Activated CD4-positive, alpha-beta memory T cell treated with anti-CD3 and anti-CD28 coated beads, Interleukin-2, amount 10 ng/mL, durations not matched to agents 7 days and 5 days (primary cell): ENCODE measurements at places on chromosomes 13 and 19. TPM values are rescaled to one million over a fixed set of nuclear protein-coding genes. Genes with fewer than 3 reads are reported as not detected.

EDNRB gene
- not detected for total RNA-seq

FREM2 gene
- total RNA-seq: not detected

- DNase-seq: no peak
Observed at GRCh38 chr13:35549481-35549880, 73.0 kb upstream of the MAB21L1 start.

- no peak for DNase-seq
Observed at GRCh38 chr13:101545521-101545920, 93.0 kb downstream of the ITGBL1 start.

DNA sequence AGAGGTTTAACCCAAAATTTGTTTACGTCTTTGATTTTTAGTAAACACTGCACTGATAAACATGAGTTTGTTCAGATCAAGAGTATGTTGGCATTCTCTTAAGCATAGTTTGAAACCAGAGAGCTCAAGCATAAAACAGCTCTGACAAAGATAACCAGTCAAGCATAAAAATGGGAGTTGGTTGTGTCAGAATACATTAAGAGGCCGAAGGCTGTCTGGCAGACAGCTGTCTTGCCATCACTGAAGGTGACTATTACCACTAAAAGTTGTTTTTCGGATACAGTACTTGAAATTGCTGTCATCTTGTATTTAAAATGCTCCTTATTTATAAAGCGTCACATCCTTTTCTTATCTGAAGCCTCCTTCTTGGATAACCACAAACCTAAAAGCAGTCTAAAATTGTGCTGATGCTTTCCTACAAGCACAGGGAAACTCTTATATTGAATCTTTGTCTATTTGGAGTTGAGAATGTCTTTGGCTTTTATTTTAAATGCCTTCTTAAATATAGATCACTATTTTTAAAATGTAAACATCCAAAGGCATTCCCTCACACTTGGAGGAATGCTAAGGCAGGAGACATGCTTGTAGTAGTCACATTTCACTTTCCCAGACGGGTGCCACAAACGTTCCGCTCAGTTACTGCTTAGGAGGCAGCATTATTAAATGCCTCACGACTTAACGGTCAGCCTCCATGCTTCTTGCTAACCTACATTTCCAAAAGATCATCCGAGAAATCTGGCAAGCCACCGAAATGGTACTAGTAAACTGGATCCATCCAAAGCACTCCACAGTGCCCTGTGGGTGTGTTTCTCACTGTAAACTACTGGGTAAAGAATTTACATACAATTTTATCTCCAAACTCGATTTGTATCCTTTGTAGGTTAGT is 1.5 kb downstream of the SMAD9 start:
- no peak for DNase-seq

DNA sequence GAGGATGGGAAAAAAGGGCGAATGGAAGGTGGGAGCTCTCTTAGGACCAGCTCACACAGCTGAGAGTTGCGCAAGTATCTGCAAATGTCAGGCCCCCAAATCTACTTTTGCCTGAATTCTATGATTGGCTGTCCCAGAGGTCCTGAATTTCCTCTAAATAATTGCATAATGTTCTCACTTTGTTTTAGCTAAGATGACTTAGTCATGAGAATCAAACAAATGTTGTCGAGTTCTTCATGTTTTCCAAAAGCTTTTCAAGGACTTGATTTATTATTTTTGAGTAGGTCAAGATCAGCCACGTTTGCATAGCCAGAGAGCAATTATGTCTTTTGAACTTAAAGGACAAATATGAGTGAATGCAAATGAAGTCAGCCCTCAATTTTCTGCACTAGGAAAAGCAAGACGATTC is 246.6 kb upstream of the MAB21L1 start:
- DNase-seq: no peak
